ENCODE measurements at places on chromosomes 4 and X. TPM values are rescaled to one million over a fixed set of nuclear protein-coding genes. Genes with fewer than 3 reads are reported as not detected.

GRCh38 chr4:75995727-75996126 is 5.0 kb upstream of the SDAD1 start:
- peak; percentile 72 for DNase-seq

DNA sequence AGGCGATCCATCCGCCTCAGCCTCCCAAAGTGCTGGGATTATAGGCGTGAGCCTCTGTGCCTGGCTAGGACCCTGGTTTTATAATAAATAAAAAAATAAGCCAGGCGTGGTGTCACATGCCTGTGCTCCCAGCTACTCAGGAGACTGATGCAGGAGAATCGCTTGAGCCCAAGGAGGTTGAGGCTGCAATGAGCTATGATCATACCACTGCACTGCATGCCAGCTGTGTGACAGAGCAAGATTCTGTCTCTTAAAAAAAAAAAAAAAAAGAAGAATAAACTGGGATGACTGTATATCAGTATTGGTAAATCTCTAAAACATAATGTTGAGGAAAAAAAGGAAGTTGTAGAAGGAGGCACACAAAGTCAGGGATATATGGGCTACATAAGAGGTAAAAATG is 45.7 kb upstream of the SLC34A2 start:
- DNase-seq = no peak

- DNase-seq = no peak
Measured at GRCh38 chr4:75340561-75340960, 173.6 kb downstream of the RCHY1 start.

- peak; percentile 10 for DNase-seq
Measured at GRCh38 chrX:45714866-45715265, 514.2 kb upstream of the DIPK2B start.

DNA sequence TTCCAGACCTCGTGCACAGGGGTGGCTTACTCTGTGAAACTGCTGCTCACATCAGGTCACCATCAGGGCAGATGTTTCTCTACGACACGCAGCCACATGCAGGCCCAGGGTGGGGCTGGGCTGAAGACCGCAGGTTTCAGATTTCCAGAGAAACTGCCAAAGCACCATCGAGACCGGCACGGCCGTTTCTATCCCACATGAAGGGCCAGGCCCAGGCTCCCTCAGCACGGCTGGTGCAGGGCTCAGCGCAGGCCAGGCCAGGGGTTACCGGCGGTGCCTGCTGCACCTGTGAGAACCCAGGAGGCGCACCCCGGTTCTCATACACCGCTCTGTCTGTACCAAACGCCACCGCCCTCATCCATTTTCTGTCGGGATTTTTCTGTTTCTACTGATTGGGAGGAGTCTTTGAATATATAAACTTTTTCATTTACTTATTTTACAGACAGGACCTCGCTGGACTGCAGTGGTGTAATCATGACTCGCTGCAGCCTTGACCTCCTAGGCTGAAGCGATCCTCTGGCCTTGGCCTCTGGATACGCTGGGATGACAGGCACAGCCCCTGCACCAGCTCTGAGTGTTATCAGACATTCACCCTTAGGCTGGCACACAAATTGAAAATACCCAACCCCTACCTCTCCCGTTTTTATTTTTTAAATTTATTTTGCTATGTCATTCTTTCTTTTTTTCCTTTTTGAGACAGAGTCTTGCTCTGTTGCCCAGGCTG is 17.1 kb downstream of the CTBP1 start:
- no peak for DNase-seq

- no peak for DNase-seq
Measured at GRCh38 chr4:124234771-124235170, 477.8 kb downstream of the ANKRD50 start.

DNA sequence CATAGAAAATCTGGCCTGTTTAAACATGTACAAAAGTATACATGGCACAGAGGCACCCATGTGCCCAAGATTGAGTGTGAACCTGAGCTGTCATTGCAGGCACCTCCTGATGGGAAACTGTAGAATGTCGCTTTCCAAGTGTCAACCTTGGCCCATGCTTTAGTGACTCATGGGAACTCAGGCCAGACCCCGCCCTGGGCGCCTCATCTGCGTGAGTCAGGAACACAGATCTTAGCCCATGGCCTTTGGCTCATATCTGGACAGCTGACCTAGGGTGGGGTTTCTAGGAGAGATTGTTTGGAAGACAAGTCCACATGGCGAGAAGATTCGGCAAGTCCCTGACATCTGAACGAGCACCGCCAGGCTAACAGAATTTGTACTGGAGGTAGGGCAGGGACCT is 50.0 kb downstream of the CYTL1 start:
- no peak for DNase-seq

GRCh38 chrX:39830414-39830813 is 267.3 kb downstream of the BCOR start:
- DNase-seq = no peak

DNA sequence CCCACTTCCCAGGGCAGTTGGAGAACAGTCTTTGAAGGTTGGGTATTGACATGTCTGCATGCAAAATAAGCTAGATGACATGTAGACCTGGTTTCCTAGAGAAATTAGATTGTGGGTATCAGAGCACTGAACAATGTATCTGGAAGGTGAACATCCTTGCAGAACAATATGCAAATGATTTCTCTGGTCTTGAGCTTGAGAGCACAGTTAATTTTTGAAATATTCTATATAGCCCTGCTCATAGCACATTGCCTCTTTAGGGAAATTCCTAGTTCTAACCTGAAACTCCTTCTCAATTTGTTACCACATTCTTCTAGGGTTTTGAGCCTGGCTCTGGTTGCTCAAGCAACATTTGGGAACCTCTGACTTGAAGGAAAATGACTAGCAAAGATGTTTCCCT is 41.6 kb upstream of the LAS1L start:
- DNase-seq = no peak

DNA sequence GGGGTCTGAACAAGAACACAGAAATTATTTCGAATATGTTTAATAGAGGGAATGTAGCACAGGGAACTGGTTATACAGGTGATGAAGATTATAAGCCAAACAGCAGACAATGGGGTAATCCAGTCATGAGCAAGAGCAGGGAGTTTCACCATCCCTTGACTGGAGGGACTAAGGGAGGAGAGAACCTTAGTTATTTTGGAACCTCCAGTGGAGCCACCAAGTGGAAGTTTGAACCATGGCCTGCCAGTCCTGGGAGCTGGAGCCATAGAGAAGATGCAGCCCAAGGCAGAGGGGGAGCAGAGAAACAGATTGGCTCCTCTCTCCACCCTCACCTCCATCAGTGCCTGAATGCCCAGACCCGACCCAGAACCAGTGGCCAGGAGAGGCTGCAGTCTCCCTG is 264.6 kb upstream of the RASGEF1B start:
- no peak for DNase-seq

DNA sequence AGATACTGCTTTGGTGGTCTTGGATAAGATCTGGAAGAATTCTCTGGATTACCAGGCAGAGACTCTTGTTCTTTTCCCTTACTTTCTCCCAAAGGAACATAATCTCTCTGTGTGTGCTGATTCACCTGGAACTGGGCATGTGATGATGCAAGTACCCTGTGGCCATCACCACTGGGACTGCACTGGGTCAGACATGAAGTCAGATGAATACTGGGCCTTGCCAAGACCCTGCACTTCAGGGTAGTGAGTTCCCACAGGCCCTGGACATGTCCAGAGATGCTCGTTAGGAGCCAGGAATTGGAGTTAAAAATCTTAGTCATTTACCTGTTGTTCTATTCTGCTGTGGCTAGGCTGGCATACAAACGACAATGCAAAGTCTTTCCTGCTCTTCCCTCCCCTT is 290.1 kb upstream of the BMP3 start:
- no peak for DNase-seq

DNA sequence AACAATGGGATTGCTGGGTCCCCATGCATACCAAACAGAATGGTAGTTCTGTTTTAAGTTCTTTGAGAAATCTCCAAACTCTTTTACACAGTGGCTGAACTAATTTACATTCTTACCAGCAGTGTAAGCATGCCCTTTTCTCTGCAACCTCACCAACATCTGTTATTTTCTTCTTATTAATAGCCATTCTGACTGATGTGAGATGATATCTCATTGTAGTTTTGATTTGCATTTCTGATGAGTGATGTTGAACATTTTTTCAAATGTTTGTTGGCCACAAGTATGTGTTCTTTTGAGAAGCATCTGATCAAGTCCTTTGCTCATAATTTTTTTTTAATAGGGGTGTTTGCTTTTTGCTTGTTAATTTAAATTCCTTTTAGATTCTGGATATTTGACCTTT is 41.2 kb upstream of the ZMAT1 start:
- DNase-seq = no peak

GRCh38 chrX:146396409-146396808 is 413.2 kb upstream of the CXorf51B start:
- no peak for DNase-seq

GRCh38 chr4:124703154-124703553 is 9.4 kb downstream of the ANKRD50 start:
- peak; percentile 45 for DNase-seq

GRCh38 chr4:36610628-36611027 is 329.2 kb downstream of the DTHD1 start:
- no peak for DNase-seq

DNA sequence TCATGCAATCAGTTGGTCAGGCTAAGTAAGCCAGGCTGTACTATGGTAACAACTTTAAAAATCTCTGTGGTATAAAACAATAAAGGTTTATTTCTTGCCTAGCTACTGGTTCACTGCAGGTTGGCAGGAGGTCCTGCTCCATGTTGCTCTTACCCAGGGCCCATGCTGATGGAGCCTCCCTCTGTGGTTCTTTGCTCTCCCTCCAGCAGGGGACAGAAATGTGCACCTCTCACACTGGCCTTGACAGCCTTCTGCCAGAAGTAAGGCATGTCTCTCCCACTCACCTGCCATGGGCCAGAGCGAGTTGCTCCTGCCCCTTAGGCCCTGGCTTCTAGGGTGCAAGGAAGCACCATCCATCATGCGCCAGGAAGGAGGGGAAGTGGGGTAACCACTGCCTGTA is 31.1 kb downstream of the CLDN22 start:
- no peak for DNase-seq

DNA sequence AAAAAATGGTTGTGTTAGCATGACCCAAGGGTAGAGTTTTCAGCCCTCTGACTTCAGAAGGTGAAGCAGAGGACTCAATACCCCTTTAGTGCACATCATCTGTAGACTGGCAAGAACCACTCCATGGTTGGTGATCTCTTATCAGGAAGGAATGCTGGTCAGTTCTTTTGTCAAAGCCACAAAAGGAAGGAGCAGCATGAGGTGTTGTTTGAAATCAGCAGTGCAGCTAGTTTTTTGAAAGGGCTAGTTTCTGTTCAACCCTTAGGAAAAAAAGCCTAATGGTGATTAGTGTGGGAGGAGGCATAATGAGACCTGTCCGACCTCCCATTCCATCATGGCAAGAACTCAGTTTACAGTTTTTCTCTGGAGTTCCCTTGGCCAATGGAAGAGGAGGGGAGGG is 362.0 kb upstream of the CT83 start:
- DNase-seq = no peak

DNA sequence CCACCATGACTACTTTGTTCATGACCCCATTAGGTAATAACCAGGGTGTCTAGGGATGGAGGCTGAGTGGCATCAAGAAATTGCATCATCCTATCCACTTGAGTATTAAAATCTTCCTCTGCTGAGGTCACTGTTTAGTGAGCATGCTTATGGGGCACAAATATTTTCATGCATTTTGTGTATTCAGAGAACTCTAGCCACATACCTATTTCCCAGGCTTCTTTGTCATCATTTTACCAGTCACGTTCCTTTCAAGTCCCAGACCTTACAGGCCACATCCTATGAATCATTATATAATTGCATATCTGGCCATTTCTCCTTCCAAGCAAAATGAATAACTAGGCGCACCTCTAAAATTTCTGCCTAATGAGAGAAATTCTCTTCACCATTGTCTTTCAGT is 1882.9 kb upstream of the AGA start:
- DNase-seq = no peak

DNA sequence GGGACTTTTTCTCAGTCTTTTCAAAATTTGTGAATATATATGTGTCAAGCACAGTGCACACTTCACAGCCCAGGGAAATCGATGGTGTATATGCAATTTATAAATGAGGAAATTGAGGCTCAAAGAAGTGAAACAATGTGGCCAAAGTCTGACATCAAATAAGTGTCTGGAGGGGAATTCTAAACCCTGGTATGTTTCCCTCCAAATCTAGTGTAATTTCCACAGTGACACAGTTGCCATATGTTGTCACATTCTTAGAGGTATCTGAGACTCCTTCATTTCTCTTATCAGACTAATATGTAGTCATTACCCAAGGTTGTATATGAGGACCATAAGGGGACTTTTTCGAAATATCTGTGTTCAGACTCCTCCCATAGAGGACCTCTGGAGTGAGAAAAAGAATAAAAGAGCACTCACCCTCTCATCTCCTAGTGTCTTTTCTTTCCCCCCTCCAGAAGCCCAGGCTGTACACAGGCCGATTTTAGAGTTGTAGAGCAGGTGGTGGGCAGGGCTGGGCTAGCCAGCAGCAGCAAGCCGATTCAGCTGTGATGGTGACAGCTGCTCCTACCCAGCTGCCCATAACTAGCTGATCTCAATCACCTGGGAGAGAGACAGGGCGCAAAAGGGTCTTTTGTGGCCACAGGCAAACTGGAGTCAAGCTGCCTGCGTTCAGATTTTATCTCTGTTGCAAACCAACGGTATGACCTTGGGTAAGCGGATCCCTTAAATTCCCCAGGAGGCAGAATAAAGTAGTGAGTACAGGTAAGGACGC is 55.1 kb downstream of the CLCN5 start:
- DNase-seq = peak; percentile 2

DNA sequence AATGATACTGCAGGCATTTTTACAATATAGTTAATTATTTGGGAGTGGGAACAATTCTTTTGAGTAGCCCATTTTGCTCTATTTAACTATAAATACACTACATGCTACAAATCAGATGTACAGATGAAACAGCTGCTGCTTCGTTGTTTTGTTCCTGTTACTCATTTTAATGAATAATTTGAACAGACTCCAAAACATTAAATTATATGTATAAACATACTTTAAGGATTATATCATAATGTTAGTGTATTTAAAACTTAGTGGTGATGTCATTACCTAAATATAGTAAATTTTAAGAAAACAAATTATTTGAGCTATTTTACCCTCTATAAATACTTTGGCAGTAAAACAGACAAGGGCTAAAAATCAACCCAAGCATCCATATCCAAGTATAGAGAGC is 60.7 kb downstream of the GAB1 start:
- DNase-seq = no peak

GRCh38 chr4:17448689-17449088 is 63.2 kb downstream of the QDPR start:
- DNase-seq = no peak

GRCh38 chrX:151896734-151897474 is 15.8 kb upstream of the MAGEA4 start:
- DNase-seq = no peak

- DNase-seq = no peak
Measured at GRCh38 chrX:9144701-9145241, 110.8 kb upstream of the FAM9B start.

The HHIP gene
- total RNA-seq = 0.39 TPM

The TRMT2B gene
- total RNA-seq = 51.2 TPM

The ARHGEF6 gene
- total RNA-seq = 43.4 TPM

The CLCN4 gene
- total RNA-seq = 10.0 TPM

The ZBTB33 gene
- 21.6 TPM for total RNA-seq

The MAGEB2 gene
- total RNA-seq = not detected

The SSX4 gene
- not detected for total RNA-seq

The F8 gene
- total RNA-seq = 2.9 TPM

The PWWP3B gene
- total RNA-seq = not detected

The CXCL1 gene
- not detected for total RNA-seq

The FAM241A gene
- total RNA-seq = 0.79 TPM

The PAGE1 gene
- total RNA-seq = not detected

The SPANXA1 gene
- not detected for total RNA-seq

The TMEM144 gene
- 0.07 TPM for total RNA-seq

The SRPK3 gene
- not detected for total RNA-seq

The OPN1MW3 gene
- total RNA-seq = not detected

Data from B cell (primary cell).